ENCODE measurements at places on chromosomes 11 and 22.

DNA sequence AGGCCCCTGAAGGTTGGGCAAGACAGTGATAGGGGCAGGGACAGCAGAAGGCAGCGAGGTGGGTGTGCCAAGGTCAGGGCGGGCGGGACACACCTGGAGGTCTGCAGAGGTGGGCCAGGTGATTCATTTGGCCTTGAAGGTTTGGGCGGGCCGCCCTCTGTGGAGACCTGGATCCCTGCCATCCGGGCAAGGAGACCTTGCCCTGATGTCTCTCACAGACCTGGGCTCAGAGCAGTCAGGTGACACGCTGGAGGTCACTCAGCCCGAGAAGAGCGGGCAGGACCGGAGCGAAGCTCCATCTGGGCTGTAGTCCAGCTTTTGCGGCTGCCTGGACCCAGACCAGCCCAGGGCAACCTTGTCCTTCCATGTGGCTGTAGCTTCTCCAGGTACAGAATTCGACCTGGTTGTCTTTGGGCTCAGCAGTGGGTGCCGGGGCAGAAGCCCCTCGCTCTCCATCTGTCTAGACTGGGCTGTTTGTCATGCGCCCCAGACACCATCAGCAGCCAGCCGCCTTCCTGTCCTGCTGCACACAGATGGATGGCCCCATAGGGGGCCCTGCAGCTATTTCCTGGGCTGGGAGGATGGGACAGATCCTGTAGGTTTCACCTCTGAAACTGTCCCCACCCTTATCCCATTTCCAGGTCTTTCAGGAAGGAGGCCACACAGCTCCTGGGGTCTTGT is 3.1 kb downstream of the MRGPRG start:
- DNase-seq: peak; percentile 53

DNA sequence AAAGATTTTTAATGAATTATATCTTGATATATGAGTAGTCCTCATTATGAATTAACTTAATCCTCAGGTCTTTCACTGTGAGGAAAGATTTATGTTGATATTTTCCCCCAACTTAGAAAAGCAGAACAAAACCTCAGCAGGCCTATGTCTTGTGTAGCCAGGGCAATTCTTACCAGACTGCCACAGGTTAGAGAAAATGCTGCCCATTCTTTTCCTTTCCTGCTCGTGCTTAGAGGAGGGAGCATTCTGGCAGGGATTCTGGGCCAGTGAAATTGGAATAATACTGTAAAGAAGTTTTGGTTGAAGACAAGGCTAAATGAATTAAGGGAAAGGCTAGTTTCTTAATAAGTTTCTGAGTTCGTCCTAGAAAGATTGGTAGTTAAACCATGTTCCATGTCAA is 56.6 kb downstream of the ZNRF3 start:
- DNase-seq: no peak

- peak; percentile 59 for DNase-seq
Measured at GRCh38 chr22:43862074-43862881, at the start of gene SULT4A1. Gene SULT4A1, minus strand, starts transcription at chr22:43862513. Its CDS starts 131 bp downstream, at chr22:43862382.

DNA sequence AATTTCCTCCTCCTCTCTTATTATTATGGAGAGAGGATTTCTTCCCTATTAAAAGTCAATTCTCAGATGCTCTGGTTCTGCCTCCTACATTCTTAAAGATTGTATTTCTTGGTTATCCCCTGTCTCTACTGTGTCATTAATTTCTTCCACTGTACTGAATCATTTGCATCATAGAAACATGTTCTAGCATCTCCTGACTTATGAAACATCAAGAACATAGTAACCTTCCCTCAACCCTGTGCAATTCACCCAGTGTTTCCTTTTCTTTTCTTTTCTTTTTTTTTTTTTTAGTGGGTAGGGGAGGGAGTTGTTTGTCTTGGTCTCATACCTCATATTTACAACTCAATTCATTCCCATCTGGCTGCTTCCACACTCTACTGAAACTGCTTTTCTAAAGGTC is 288.0 kb upstream of the PLET1 start:
- no peak for DNase-seq

DNA sequence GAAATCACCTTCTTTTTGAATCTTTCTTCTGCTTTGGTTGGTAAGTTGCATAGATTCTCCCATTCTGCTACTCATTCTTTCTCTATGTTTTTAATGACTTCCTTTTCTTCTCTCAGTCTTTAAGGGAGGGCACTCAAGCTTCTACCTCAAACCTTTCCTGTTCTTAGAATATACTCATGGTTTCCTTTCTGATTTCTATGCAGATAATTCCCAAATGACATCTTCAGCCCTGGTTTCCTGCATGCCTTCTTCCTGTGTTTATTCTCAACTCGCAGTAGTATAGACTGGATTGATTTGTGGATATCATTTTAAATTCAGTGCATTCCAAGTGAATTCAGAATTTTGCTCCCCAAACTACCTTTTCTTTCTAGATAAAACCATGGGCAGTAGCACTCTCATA is 803.6 kb downstream of the METTL15 start:
- no peak for DNase-seq

DNA sequence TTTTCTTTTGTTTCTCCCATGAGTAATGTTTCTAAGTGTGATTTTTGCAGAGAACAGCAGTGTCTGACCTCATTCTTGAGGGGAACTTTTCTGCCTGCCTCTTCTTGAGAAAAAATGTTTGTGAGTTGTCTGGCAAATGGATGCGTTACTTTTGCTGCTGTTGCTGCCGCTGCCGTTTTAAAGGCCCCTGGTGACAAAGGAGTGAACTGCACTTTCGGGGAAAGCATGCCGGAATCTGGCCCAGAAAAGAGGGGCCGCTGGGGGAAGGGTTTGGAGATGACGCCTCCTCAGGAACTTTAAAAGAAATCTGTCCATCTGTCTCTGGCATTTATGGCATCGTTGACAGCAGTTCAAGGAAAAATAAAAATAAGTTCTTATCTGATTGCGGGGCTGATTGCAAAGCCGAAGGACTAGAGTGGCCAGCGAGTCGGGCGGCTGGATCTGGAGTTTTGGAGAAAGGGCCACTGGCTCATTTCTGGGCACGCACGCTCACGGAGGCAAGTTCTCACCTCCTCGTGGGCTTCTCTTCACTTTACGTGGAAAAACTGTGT is 16.5 kb downstream of the ZBTB16 start:
- DNase-seq: peak; percentile 78

- DNase-seq: no peak
Measured at GRCh38 chr11:72297828-72298227, 53.9 kb upstream of the PHOX2A start.

DNA sequence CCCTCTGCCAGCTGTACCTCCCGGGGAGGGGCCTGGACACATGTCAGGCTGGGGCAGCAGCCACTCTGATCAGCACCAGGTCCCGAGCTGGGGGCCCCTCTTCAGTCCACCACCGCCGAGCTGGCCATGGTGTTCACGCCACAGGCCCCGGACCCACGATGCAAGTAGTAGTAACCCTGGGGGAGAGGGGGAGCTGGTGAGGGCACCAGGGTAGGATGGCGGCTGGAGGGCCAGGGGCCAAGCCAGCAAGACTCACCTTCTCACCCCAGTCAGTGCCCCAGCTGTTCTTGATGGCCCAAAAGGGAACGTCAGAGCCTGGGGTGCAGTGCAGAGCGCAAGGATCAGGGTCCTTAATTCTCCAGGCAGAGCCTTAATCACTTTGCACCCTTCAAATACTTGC is 4.6 kb downstream of the CTSF start:
- no peak for DNase-seq

Measured in activated effector memory CD4-positive, alpha-beta T cell treated with anti-CD3 and anti-CD28 coated beads, Interleukin-2, amount 50 U/mL, for 16 hours (primary cell).